ENCODE measurements at places on chromosomes 3 and 15.

DNA sequence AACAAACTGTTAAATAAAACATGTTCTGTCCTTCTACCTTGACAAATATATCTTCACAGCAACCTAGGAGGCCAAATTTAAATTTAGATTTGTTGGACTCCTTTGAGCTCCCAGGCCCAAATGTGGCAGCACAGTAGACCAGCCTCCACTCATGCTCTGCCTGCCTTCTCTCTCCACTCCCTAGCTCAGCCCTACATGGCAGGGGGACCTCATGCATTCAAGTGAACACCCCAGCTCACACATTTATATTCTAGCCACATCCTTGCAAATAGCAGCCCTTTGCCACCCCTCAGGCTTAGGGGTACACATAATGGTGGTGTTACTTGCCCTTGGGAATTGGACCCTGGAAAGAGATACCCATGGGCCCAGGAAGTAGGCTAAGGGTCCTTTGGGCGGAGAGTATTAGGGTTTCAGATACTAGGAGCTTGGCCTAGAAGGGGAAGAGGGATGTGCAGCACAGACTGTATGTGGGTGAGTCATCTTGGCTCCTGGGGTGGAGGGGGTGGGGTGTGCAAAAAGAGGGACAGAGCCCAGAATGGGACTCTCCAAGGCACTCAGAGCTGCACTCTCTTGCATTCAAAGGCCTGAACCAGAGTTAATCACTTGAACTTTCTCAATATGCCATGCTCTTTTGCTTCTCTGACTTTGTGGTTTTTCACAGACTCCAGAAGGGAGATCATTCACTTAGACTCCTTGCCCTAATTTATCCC, 268.4 kb upstream of the ROPN1 start:
- DNase-seq, result no peak

DNA sequence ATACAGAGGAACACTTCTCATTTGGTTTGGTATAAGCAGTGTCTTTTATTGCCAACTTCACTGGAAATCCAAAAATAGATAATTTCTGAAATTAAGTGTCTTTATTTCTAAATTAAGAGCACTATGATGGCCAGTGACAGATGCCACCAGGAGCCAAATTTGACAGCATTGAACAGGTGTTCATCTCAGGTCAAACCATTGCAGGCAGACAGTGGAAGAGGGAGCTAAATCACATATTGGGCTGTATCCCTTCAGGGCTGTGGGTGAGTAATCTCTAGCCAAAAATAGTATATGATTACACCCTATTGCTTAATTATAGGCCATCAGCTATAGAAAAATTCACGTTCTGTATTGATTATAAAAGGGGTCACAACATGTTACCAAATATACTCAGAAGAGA, 457.7 kb downstream of the NAALADL2 start:
- no peak for DNase-seq

DNA sequence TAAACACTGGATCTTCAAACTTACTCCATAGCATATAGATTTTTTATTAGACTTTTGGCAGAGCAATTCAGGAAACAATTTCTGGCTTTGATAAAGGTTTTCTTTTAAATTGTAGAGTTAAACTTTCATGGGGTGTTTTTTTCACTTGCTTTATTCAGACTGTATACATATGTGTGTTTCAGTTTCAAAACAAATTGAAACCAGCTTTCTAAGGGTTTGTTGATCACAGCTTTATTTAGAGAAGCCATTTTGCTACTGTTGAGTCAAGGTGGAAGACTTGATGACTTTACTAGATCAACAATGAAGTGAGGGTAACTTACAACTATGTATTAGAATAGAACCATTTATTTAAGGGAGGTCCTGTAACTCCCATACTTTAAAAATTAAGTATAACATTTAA, 6.2 kb downstream of the UBE2E1 start:
- DNase-seq, result no peak

DNA sequence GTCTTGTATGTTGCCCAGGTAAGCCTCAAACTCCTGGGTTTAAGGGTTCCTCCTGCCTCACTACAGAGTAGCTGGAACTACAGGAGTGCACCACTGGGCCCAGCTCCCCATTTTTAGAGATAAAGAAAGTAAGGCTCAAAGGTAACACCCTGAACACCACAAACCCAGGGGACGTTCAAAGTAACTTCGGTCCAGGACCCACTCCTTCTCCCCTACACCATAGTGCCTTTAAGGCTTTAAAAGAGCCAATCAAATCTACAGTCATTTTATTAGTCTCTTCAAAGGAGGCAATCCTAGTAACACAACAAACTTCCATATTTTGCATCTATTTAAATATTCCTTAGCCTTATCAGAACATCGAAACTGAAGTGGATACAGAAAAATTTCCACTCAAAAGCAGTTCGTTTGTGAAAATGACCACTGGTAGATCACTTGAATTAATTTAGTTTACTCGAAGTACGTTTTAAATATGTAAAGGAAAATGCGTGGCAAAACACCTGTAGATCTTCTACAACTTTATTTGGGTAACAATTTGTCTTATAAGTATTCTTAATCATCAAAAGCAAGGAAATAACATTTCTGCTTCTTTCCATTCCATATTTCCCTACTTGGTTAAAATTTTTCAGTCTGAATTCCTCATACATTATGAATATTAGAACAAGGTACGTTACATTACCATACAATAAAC, 1.8 kb downstream of the STAG1 start:
- DNase-seq, result no peak

GRCh38 chr3:187763850-187764648, 18.8 kb upstream of the BCL6 start:
- no peak for DNase-seq

GRCh38 chr3:89506462-89507103, 399.2 kb downstream of the EPHA3 start:
- no peak for DNase-seq

- DNase-seq, result no peak
Measured at GRCh38 chr3:11349446-11349845, 77.2 kb downstream of the ATG7 start.

DNA sequence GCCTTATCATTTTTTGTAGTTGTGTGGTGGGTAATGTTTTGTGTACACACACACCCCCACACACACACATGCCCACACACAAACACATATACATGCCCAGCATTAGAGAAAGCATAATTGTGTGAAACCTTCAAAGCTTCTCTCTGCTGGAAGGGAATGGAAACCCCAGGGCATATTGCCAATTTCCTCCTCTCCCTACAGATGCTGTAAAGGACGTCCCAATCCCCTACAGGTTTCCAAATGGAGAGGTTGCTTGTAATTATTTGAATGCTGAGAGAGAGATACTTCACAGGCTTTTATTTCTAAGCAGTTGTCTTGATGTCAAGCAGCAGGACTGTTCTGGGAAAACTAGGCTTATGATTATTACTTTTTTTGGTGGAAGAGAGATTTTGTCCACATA, 23.0 kb upstream of the CCK start:
- DNase-seq, result no peak

DNA sequence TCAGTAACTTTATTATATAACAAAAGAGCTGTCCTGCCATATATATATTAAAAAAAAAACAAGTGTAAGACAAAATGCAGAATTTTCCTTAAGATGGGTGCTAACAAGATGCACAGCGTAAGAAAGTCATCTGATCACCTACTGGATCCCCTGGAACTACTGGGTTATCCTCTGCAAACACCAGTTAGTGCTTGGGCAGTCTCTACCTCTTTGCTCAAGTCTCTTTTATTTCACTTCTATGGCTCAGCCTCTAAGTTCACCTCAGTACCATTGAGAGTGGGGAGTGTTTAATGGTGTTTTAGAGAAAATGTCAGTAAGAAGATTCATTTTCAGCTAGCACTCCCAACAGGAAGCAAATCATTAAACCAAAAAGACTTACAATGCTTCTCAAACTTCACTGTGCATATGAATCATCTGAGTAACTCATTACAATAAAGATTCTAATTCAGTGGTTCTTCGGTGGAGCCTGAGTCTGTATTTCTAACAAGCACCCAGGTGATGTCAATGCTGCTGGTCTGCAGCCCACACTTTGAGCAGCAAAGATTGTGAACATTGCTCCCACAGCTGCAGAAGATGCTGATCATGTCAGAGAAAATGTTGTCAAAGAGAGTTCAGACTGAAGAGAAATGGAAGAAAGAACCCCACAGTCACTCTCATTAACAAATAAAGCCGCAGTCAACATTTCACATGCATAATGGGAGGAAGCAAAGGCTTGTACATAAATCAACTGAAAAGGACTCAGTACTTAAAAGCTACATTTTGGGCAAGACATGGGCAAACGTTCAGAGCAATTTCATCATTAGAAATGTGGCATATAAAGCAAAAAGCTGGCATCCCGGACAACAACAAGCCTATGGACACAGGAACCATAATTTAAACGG, 227.1 kb upstream of the ATP11B start:
- DNase-seq, result no peak

- DNase-seq, result no peak
Measured at GRCh38 chr15:100764778-100765466, 114.7 kb upstream of the ALDH1A3 start.

DNA sequence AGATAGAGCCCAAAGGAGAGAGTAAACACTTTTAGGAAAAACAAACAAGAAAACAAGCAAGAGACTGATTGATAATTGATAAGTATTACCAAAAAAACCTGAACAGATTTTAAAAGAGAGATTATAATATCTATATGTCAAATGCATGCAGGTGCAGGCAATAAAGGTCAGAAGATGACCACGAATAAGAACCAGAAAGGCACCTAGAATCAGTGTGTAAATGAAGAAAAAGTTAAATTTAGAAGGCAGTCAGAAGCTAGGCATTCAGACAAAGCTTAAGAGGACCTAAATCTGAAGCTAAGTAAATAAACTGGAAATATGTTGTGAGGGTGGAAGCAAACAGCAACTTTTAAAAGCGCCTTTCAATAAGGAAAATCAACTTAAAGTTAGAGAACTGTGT, 16.3 kb downstream of the IQCB1 start:
- DNase-seq, result no peak

- DNase-seq, result no peak
Measured at GRCh38 chr3:25967385-25967784, 177.5 kb downstream of the OXSM start.
